MV-4-11 (cell line): ENCODE measurements at places on chromosomes 3 and 15.

DNA sequence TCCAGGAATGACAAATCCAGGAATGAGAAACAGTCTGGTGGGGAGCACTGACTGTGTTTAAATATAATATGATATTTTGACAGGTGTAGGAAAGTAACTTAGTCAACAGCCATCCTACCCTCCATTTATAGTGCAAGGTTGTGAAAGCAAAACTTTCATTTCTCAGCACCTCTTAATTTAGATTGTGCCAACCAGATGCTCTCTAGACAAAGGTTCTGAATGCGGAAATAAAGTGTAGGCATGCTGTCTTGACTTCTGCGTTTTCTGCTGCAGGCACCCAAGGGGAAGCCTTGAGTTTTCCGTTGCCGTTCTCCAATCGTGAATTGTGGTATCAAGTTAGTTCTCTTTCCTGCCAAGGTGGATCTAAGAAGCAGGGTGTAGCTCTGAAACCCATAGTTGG lies 261.9 kb upstream of the SUCLG2 start:
- peak; percentile 21 for DNase-seq

- peak; percentile 18 for DNase-seq
Observed at GRCh38 chr15:74389241-74390048, 22.0 kb upstream of the CYP11A1 start.

DNA sequence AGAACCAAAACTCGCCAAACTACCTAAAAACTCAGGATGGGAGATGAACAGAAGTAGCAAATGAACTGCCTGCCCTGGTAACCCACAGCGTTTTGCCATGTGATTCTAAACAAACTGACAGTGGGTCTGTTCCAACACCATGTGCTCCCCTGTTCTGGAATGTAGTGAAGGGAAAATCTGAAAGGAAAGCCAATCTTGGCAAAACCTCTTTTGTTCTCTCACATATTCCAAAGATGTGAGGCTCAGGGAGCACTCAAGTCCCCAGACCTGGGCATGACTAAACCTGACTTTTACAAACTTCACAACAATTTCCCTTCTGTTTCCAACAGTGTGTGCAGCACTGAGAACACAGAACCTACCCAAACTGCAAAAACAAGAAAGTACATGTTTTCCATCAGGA lies 116.1 kb downstream of the IMPG2 start:
- DNase-seq, result no peak

- peak; percentile 41 for DNase-seq
Observed at GRCh38 chr3:141360888-141361598, 7.3 kb upstream of the ZBTB38 start.

DNA sequence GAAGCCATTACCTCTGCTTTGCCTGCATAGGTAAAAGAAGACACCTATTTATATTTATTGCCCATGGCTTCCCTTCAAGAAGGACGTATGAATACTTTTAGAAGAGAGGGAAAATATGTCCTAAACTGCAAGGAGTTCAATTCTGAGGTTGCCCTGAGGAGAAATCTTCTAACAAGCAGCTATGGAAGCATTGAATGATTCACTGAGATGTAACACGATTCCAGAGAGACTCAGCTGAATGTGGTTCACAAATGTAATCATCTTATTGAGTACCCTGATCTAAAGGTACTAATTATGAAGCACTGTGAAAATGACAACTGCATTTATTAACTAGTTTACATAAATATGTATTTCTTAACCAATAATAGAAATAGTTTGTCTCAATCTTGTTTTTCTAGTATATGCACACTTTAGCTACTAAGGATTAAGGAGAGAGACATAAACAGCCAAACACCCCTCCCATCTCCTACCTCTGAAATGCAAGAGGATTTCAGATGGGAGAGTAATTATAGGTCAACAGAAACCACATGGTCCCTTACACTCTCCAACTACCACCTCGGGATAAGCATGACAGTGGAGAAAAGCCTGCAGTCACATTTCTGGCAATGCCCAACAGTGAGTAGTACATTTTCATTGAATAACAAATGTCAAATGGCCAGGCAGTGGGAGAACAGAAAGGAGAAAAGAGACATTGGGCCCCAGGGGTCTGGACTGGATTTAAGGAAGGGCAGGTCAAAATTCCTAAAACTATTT lies 506.2 kb upstream of the IL12A start:
- no peak for DNase-seq

GRCh38 chr3:58158442-58159153 lies 52.2 kb downstream of the DNASE1L3 start:
- no peak for DNase-seq

- DNase-seq, result no peak
Observed at GRCh38 chr3:194321693-194322640, 29.2 kb downstream of the CPN2 start.

GRCh38 chr15:57124036-57124435 lies 205.6 kb downstream of the TCF12 start:
- DNase-seq, result no peak

GRCh38 chr15:38253351-38253781 lies 730 bp downstream of the SPRED1 start:
- no peak for DNase-seq

- DNase-seq, result no peak
Observed at GRCh38 chr3:10518506-10519150, 13.2 kb upstream of the ATP2B2 start.

- DNase-seq, result no peak
Observed at GRCh38 chr3:721086-721485, 371.7 kb upstream of the CNTN6 start.

- DNase-seq, result no peak
Observed at GRCh38 chr3:114873591-114873990, 273.5 kb downstream of the ZBTB20 start.

- DNase-seq, result peak; percentile 84
Observed at GRCh38 chr3:71973274-71974030, 188.5 kb upstream of the PROK2 start.

DNA sequence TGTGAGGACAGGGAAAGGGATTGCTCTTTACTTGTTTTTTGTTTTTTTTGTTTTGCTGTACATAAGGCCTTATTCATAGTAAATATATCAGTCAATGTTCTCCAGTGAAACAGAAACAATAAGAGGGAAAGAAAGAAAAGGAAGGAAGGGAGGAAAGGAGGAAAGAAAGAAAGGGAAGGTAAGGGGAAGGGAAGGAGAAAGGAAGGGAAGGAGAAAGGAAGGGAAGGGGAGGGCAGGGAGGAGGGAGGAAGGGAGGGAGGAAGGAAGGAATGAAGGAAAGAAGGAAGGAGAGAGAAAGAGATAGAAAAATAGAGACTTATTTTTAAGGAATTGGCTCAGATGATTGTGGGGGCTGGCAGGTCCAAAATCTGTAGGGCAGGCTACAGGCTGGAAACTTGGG lies 37.2 kb downstream of the TIMP4 start:
- no peak for DNase-seq

GRCh38 chr15:65991721-65992483 lies 122.6 kb downstream of the RAB11A start:
- DNase-seq, result no peak

DNA sequence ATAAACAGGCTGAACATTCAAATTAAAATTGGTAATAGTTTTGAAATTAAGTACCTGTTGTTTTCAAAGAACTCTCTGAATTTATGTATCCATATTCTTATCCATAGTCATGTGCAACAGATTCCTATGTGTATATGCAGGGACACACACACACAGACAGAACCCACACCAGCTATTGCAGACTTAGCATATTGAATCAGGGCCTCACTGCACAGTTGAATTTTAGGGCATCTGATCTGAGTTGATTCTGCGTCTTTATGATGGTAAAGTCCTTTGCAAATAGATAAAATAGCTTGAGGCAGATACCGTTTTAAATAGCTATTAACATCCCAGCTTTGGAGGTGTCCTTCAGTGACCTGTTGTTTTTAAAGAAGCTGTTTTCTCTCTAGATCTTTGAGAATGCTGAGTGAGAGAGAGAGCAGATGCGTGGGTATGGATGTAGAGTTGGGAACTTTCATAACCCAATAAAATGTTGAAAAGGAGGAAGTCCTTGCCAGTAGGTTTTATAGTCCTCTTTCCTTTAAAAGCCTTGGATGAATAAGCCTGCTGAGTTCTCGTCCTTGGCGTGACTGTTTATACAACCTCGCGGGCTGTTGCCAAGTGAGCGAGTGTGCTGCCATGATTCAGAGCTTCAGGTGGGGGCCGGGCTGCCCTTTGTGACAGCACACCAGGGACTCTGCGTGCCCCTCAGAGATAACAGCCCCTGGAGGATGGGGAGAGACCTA lies 18.3 kb downstream of the MYZAP start:
- peak; percentile 31 for DNase-seq

GRCh38 chr3:17847156-17847555 lies 104.7 kb upstream of the TBC1D5 start:
- DNase-seq, result no peak

DNA sequence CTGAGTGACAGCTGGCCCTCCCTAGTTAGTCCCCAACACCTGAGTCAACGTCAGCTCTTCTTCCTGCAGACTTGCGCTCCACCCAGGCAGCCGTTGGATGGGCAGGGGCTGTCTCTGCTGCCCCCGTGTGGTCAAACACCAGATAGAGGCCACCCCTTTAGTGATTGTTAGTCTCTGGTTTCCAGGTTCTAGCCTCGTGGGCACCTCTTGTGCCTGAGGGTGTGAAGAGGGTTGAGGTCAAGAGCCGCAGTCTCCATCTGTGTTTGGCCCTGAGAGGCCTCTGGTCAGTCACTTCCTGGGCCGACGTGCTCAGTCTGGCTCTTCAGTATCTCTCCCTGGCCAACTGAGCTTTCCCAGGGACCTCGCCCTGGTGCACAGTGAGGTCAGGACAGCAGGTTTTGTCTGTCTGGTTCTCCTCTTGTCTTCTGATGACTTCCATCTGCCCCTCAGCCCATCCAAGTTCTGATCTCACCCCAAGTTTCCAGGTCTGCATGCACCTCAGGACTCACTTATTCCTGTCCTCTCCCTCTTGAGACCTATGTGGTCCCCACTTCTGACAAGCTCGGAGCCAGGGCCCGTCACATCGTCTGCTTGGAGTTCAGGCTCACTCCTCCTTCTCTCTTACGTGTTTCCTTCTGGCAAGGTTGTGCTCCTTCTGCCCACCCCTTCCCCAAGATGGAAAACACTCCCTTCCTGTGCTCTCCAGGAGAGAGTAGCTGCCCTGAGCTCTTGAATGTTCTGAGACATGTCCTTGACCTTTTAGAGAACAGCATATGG lies 20.9 kb downstream of the CD276 start:
- DNase-seq, result peak; percentile 39

- DNase-seq, result no peak
Observed at GRCh38 chr3:159751752-159752151, 236.9 kb upstream of the IL12A start.

DNA sequence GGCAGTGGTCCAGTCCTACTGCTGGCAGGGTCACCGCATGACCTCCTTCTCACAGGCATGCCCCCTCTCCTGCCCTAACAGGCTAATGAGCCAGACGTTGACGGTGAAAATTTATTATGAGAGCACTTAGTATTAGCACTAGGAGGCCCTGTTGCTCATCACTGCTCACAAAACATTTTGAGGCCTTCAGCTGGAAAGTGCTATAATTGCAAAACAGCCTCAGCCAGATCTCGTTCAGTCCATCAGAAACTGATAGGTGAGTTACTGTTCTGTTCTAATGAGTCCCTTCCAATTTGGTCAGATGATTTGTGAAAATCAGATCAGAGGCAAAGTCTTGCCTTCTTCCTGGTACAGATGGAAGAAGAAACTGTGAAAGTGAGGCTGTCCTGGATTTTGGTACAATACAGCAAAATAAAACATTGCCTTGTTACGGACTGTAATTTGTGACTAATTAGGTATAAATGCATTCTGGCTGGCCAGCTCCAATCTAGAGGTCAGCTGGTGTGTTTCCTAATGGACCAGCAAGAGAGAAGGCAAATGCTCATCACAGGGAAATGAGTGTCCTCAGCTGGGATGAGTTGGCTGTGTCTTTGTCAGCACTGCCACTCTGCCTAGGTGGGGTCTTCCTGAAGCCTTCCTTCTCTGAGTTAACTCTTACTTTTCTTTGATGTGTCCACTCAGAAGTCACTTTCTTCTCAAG lies 316.8 kb downstream of the CHST2 start:
- no peak for DNase-seq

DNA sequence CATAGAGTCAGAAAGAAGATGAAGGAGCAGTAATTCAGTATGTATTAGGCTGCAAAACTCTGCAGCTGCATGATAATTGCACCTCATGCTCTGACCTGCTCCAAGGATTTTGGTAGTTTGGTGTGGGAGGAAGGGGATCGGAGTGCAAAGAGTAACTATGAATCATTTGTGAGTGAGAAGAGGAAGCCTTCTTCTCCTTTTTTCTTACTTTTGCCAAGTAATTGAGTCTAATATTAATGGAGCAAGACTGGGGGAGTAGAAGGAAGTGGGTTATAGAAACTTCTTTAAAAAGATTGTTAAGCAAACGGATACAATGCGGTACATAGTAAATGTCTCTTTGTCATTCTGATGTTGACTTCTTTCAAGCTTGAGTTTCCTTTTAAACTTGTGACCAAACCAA lies 276.5 kb downstream of the EDEM1 start:
- DNase-seq, result peak; percentile 97

- DNase-seq, result no peak
Observed at GRCh38 chr3:58085616-58086015, 77.4 kb downstream of the FLNB start.

DNA sequence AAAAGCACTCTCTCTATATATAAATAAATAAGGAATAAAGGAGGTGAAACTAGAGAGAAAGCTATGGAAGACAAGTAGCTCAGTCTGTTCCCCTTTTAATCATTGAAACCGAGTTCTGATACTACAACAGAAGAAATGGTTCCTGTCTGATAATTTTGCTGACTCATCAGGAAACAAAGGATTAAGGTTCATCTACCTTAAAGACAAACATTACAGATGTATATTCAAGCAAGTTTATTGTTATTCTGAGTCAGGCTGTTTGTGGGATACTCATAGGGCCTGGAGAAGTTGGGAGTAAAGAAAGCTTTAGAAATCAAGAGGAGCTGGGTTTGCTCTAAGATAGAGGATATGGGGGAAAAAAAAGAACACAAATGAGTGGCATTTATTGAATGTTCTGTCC lies 566.0 kb downstream of the ROBO2 start:
- peak; percentile 73 for DNase-seq

DNA sequence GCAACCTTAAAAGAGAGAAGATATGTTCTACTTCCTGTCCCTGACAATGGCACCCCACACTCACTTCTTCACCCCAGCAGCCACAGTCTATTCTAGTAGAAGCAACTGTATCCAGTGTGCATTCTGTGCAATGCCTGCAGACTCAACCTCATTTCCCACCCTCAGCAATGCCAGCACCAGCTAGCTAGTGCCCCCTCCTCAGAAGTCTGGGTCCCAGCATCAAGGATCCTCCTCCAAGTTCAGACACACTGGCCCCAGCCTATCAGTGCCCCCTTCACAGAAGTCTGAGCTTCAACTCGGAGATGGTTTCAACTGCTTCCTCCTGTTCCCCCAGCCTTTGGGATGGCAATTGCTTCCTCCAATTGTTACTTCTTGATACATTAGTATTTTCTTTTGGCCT lies 268.3 kb downstream of the MEX3B start:
- no peak for DNase-seq

- DNase-seq, result no peak
Observed at GRCh38 chr15:92098869-92099268, 245.4 kb downstream of the SLCO3A1 start.

- peak; percentile 26 for DNase-seq
Observed at GRCh38 chr15:89839167-89839810, 24.6 kb upstream of the ANPEP start.

- DNase-seq, result no peak
Observed at GRCh38 chr15:82595766-82596165, 51.4 kb downstream of the CPEB1 start.

- DNase-seq, result no peak
Observed at GRCh38 chr15:27869697-27870281, 229.3 kb downstream of the OCA2 start.
